ENCODE measurements at places on chromosomes 13 and 19.

DNA sequence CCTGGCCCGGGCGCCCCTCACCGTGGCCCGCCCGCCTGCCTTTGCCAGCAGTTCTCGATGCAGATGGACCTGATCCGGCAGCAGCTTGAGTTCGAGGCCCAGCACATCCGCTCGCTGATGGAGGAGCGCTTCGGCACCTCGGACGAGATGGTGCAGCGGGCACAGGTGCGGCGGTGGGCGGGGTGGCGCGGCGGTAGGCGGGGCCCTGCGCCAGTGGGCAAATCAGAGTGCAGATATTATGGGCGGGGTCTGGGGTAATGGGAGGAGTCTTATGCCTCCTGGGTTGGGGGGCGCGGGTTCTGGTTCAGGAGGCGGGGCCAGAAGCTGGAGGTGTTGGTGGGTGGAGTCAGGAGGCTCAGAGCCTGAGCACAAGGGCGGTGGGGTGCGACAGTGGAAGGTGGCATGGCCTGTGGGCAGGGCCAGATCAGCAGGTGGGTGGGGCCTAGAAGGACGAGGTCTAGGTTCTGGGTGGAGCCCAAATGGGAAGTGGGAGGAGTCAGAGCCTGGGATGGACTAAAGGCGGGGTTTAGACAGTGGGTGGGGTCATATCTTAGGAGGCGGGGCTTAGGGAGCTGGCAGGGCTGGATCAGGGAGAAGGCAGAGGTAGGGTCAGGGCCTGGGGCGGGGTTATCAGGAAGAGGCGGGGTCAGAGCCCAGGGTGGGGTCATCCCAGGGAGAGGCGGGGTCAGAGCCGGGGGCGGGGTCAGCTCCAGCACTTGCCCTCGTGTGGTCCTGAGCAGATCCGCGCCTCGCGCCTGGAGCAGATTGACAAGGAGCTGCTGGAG is 5.6 kb downstream of the APC2 start:
- no peak for DNase-seq

- no peak for DNase-seq
These were observed 385.7 kb downstream of the DCT start for GRCh38 chr13:94093652-94094315.

DNA sequence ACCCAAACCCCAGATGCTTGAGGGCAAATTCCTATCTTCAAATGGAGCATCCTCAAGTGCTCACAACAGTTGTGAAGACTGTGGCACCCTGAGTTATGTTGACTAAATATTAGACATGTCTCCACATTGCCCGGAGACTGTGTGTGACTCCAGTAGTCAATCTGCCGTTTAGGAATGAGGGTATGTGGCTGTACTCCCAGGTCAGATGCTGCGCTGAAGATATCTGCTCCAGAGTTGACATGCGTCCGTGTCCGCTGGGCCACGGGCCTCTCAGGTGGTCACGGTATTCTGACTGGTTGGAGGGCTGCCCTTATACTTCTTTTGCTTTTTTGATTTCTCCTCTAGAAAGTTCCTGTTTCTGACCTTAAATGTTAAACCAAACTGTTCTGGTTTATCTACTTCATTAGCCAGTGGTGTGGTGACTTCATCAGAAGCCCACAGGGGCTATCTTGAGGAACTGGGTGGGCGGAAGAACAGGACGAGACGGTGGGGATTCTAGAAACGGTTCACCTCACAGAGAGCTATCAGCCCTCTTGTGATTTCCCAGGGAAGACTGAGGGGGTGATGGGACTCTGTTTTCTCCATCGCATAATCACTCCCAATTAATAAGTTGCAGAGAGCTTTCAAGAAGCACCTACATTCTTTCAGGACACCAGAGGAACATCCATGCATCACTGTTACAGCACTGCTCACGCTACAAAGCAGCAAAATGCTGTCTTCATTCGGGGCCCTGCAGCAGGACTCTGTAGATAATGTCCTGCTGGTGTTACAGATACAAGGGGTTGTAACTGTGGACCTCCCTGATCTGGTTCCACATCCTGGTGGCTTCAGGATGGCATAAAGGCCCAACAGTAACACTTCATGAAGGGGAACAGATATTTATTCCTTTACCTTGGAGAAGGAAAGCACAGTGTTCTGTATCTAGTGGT is 1.3 kb upstream of the LCP1 start:
- no peak for DNase-seq

DNA sequence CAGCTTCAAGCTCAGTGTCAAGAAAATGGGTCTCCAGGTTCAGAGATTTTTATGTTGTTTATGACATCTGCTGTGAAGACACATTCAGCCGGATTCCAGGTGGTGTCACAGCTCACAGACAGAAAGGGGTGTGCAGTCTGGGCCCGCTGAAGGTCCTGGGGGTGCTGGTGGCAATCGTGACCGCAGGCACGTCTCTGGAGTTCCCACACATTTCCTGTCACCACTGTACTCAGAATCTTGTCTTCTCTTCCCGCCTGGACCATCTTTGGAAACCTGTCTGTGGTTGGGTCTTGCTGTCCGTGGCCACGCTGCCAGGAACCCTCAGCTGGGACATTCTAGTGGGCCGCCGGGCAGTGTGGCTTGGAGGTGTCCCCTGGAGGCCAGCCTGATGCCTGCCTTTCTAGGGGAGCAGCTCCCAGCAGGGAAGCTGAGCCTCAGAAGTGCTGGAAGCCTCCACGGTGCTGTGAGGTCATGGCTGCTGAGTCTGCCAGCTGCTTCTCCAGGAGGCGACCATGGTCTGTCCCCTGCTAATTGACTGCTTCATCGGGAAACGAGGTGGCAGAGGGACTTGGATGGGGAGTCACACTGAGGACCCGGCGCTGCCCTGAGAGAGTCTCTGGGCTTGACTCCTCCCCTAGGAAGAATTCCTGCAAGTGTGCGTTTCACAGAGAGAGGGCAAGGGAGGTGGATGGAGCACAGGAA is 3.7 kb downstream of the TEX29 start:
- no peak for DNase-seq

- no peak for DNase-seq
These were observed 680.1 kb downstream of the DIAPH3 start for GRCh38 chr13:59483501-59484145.

Measured in stimulated activated CD4-positive, alpha-beta T cell treated with anti-CD3 and anti-CD28 coated beads, Interleukin-1b, Interleukin-23, amount 100 ng/mL, for 1 hour (primary cell).